ENCODE measurements at places on chromosomes 5 and 9.

DNA sequence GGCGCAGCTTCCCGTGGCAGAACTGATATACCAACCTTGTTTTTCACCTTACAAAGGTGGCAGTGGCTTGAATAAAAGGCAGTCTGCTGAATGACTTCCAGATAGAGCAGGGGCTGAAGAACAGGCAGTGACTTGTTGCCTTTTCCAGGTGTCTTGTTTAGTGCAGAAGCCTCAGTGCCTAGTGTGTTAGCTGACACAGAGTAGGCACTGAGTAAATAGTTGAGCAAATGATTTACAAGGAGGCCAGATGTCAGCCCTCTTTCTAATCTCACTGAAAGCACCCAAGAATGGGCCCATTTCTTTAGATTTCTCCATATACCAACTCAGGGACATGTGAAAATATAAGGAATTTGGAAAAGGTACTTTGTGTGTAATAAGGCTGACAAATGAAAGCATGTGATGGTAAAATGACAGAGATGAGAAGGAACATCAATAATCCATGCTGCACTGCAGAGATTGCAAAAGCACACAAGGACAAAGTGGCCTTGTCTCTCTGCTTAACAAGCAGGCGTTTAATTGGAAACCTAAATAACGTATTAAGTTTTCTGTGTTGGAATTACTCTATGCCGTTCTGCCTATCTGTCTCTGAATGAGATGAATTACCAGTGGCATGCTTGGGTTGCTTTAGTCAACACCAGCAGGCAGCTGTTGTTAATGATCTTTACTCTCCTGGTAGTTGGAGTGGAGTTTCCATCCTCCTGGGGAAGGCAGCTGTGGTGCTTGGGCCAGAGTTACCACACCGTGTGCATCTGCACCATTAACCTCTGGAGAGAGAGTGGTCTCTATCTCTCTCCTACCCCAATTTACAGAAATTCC, 360.1 kb upstream of the C9orf72 start:
- no peak for DNase-seq

DNA sequence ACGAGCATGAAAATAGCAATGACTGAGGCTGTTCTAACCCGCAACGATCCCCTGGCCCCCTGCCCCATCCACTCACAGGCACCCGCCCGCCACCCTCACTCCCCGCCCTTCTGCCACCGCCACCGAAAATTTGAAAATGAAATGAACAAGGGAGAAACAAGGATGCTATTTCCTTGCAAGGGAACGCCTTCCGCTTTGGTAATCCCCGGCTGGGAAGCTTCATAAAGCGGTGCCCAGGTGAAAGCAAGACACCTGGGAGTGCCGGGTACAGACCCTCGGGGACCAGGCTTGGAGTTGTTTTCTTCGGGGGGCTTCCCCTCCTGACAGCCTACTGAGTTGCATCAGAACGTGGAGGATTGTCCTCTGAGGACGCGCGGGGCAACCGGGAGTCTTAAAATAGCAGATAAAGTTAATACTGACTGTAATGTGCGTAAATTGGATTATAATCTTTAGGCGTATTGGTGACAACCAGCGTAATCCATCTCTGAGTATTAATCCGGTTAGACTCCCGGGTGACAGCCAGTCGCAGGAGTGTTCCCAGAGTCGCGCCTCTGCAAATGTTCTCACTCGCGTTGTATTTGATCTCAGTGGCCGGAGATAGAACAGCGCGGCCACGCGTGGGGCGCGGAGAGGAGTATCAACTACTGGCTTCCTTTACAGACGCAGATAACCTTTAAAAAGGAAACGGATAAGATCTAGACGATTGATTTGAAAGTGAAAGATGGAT, 885 bp upstream of the MLLT3 start:
- DNase-seq = peak; percentile 75

DNA sequence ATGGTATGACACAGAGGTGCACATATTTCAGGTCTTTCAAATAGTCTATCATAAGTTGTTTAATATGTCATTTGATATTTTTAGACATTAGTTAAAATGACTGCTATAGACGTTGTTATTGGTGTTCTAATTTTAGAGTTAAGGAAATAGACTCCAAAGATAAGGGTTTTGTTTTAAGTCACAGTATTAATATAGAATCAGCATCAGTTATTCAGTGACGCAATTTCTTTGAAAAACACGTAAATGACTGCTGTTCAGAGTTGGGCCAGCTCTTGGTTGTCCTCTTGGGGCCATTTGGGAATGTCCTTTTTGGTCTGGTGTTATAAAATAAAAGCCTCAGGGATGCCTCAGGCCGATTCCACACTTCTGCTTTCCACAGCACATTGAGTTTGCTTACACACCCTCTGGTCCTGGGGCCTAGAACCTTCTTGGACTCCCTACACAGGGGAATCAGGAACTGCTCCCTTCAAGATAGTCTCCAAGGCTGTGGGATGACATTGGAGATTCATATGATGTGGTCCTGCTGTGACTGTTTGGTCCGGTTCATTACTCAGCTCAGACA, 14.3 kb downstream of the OTULIN start:
- DNase-seq = no peak

- DNase-seq = no peak
Measured at GRCh38 chr9:131771646-131772045, 31.8 kb upstream of the RAPGEF1 start.

GRCh38 chr5:12360218-12360617, 456.0 kb upstream of the CTNND2 start:
- DNase-seq = no peak

DNA sequence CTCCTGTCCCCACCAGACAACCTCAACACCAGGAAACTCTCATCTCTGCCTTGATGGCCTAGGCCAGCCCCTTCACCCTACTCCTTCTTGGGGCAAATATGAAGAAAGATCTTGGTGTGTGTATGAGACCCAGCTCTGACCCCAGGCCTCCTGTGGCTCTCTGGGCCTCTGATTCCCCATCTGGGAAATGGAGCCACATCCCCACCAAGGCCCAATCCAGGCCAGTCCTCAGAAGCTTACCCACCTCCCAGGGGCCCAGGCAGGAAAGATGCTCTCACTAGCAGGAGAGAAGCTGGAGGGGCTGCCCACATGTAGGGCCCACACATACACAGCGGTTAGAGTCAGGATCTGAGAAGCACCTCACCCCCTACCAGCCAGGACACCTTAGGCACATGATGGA, 38.9 kb downstream of the BICD2 start:
- no peak for DNase-seq

DNA sequence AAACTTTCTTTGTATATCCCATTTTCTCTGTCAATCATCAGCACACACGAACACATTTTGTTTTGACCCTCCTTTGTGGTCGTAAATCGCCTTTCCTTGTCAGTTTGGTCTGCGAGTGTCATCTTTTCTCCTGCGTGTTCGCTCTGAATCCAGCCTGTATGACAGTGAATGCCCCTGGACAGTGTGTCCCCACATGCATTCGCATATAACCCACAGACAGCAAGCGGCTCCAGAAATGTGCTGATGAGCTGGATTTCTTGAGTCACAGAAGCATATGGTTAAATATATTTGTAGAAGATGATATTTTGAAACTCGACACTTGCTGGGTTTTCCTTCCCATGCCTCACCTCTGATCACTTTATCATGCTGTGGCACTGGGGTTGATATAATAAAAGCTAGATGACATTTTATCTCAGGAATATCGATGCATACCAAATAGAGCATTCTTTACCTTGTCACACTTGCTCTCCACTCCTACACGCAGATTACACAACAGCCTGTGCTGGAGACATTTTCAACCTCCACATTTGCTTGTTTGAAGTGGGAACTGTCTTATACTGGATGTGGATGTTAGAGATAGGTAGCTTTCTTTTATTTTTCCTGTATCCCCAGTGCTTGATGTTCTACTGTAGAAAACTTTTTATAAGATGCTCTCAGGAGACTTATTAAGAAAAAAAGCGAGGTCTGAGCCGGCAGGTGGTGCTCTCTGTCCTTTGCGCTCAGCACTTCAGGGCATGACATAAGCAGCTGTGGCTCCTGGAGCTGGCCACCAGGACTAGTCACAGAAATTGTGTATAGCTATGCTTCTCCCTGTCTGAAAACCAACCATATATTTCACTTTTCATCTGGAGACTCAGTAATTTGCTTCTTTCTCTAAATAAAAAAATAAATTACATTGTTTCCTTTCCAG, 215.1 kb downstream of the SH3GL2 start:
- DNase-seq = no peak

DNA sequence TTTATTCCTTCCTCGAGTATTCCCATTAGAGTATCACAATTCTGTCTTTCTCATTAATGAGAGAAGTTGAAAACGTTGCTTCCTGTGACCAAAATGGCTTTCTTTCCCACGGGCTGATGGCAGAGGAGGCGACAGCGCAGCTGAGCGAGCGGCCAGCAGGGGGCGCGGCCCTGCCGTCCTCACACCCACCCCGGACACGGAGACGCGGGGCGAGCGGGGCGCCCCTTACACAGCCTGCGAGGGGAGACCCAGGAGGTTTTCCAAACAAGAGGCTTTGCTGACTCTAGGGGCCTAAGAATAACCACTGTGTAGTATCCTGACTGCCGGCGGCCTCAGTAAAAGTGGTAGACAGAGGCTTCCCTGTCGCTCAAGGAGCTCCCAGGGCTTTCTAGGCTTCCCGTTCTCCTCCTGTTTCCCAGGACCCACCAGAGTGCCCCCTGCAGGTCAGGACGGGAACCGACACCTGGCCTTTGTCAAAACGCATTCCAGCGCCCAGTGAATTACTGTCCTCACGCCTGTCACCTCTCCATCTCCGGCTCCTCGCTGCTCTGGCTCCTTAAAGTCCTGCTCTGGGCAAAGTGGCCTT, 27.3 kb upstream of the FGF1 start:
- peak; percentile 93 for DNase-seq
